Amygdala (tissue), 56 donors: ENCODE measurements at places on chromosomes 5 and 9.

DNA sequence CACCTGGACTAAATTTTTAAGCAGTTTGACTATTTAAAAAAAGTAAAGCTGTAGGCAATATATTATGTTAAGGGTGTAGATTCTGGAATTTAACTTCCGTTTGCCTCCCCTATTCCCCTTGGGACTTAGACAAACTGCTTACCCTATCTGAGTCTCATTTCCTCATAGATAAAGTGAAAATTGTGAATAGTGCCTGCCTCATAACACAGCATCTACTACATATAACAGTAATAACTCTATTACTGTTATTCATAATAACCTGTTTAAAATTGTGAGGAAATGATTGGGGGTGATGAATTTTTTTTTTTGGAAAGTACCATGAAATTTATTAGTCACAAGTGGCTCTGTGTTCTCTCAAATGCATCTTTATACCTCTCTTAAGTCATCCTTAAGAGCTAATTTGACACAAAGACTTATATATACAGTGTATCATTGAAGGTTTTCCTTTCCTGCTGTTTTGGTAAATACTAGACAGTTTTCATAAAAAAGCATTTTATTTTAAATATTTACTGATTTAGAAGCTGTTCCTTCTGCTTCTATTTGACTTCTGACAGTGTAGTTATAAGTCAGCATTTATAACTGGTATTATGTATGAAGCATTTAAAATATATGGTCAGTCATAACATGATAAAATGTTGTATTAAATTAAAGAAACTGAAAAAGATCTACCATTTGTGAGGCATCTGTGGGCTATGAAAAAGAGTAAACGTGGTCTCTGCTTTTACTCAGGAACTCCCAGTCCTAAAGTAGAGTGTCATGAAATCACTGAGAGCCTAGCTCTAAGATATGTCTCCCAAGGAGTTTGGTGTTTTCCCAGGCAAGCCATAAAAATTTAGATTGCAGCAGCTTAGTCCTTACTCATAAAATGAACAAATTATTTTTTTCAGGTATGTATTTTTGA, 46.4 kb downstream of the MCCC2 start:
- DNase-seq: no peak

- no peak for DNase-seq
These were observed 48.3 kb downstream of the WHRN start for GRCh38 chr9:114456929-114457328.

DNA sequence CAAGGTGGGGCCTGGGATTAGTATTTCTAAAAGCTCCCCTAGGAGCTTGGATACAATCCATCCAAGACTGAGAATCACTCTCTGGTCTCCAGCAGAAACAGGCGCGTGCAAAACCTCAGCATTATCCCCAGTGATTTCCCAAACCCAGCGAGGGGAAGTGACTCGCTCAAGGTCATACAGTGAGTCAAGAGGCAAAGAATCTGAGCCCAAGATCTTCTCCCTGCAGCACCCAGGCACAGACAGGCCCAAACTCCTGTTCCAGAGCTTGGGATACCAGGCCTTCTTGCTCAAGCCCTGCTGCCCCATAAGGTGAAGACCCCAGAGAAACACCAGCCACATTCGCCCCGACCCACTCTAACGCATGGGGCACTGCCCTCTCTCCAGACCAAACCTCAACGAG, 33.2 kb downstream of the SHB start:
- no peak for DNase-seq

DNA sequence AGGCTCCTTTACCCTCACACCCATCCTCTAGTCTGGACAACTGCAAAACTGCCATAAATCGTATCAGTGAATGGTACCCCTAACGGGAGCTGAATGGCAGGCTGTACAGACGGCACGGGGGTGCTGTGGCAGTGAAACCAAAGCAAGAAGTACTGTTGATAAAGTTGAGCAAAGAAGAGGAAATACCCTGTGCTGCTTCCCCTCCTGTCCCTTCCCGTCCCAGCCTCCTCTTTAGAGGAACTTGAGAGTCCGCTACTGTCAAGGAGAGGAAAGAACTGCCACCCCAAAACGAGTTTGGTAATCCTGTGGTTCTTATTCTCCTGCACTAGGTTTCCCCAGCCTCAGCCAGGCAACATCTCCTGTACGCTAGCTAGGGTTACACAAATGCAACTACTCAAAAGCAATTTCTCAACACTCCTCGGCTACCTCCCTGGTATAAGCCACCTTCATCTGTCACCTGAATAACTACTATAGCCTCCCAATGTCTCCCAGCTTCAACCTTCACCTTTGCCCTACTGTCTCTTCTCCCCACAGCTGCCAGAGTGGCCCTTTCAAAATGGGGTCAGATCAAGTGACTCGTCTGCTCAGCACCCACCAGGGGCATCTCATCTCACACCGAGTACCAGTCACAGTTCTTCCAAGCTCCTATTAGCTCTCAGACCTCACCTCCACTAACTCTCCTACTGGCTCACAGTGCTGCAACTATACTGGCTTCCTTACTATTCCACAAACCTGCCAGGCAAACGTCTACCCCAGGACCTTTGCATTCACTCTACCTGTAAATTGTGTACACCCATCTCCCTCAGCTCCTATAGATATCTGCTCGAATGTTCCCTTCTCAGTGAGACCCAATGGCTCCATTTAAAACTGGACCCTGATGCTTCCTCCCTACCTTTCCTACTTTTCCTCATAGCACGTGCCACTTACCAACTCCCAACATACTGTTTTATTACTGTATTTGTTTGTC, 4.1 kb downstream of the GLRX start:
- peak; percentile 31 for DNase-seq

DNA sequence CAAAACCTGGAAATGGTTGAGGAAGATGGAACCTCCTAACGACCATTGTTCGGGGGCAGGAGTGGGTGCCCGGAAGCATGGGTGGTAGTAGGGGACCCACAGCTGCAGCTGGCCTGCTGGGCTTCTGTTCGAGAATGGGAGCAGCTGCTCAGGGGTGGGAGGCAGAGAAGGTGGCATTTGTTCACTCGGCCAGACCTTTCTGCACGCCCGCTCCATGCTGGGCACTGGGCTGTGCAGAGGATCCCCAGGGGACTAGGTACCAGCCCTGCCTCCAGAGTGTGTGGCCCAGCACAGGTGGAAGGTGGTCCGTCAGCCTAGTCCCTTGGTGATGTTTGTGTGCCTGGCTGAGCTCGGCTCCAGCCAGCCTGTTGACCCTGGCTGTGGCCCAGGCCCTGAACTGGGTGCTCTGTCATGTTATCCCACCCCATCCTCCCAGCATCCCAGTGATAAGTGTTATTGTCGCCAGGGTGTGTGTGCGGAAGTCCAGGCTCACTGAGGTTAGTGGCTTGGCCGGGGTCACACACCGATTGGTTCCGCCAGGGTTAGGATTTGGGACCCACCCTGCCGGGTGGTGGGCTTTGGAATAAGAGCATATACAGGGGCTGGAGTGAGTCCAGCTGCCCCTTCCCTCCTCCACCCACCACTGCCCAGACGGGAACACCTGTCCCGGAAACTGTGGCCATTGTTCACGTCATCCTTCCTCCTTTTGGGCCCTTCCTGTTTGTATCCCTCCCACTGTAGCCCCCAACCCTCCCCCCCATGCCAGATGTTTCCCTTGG, 4.8 kb downstream of the N4BP3 start:
- DNase-seq: no peak

DNA sequence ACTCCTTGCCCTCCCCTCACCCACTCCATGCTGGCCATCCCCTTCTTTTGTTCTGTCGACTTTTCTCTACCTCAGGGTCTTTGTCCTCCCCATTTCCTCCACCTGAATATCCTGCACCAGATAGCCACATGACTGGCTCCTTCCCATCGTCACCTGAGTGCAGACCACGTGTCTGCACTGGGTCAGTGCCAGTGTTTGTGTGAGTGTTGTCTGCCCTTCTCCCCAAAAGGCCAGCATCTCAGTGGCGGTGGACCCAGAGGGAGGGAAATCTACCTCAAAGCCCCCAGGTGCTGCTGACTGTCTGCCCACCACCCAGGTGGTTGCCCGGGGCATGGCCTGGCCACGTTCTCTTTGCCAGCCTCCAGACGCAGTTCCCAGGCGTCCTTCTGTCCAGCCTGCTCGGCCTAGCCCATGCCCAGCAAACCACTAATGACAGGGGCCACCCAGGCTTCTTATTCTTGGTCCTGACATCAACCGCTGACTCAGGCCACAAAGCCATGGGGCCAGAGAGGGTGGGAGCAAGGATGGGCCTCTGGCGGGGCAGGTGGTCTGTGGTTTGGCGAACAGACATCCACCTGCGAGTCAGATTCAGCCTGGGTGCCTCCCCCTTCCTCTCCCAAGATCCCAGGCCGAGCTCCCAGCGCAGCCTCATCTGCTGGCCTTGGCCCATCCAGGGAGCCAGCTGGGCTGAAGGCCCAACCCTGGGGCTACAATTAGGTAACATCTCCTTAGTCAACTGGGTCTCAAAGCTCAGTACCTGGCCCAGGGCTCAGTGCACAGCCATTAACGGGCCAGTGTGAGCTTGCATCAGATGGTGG, 5.5 kb upstream of the NINJ1 start:
- DNase-seq: no peak

- DNase-seq: no peak
These were observed 4.5 kb downstream of the OBP2A start for GRCh38 chr9:135550344-135550918.

- DNase-seq: no peak
These were observed 76.0 kb upstream of the RASA1 start for GRCh38 chr5:87191645-87192044.

DNA sequence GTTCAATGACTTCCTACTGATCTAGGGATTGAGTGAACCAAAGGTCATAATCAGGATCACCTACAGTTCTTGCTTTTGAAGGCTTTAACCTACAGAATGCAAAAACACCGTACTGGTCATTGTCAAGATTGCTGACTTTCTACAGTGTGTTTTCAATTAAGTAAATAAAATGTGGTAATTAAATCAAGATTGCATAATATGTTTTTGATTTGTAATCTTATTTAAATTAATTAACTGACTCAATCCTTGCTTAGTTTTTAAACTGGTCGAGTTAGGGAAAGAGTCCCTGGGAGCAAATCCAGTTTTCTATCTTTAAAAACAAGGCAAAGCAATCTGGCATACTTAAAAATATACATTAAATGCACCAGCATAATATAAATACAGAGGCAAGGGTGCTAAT, 125.9 kb downstream of the NFIB start:
- DNase-seq: no peak
